CD4-positive, CD25-positive, alpha-beta regulatory T cell (primary cell): ENCODE measurements at places on chromosomes 4 and X.

DNA sequence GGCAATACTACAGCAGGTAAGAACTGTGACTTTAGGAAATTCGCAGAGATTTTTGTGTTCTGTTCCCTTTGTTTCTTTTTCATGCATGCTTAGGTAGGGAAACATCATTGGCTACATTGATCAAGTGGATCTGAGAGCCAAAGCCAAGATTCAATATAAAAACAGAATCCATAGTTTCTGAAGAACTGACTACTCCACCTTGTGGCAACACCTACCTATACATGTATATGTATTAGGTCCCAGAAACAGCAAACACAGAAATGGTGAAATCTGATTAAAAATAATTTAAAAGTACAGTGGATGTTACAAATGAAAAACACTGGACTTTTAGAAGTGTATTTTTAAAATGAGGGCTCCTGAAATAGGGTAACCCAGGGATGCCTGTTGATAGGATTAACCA, 322.6 kb upstream of the MAOA start:
- DNase-seq: no peak

DNA sequence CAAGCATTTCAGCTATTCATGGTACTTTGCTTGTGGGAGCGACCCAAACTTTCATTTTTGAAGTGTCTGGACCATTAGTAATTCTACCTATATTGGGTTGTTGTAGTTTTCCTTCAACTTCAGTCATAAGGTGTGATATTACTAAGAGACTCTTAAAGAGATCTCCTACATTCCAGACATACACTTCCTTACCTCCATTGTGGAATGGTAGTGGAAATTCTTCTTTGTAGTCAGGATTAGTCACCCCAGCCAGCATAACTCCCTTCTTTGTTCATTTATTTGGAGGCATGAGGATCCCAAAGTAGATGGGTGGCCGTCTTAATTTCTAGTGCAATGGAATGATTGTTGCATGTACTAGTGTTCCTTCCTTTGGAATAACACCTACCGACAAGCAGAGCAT, 991.4 kb downstream of the ARAP2 start:
- DNase-seq: no peak

- DNase-seq: no peak
Observed at GRCh38 chr4:153141238-153141637, 63.0 kb upstream of the TRIM2 start.

GRCh38 chr4:44494810-44495701, 46.4 kb upstream of the KCTD8 start:
- no peak for DNase-seq

DNA sequence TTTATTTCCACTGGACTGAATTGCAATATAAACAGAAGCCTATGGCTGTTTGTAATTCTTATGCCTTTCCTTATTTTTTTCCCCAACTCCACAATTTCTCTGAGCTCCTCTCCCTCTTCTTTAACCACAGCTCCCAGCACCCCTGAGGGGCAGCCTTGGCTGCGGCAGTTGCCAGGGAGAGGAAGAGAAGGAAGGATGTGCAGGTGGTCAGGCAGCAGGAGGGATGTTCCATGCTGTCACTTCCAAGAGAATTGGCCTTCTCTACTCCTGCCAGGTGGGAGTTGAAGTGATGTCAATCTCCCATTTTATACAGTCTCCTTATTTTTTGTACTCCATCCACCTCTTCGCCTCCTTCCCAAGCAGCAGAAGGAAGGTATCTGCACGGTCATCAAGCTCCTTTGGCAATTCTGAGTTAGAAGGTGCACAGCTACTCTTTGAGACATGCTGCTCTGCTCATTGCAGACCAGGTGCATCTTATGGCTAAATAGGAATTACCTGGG, 343.3 kb upstream of the RPS6KA3 start:
- no peak for DNase-seq

GRCh38 chr4:176563591-176563990, 229.1 kb downstream of the VEGFC start:
- no peak for DNase-seq

GRCh38 chrX:38599796-38600755, 38.7 kb downstream of the TSPAN7 start:
- DNase-seq: no peak

- no peak for DNase-seq
Observed at GRCh38 chr4:71008196-71008595, 14.7 kb downstream of the DCK start.

GRCh38 chr4:72323227-72323626, 245.8 kb downstream of the ADAMTS3 start:
- DNase-seq: no peak

GRCh38 chrX:134737061-134737460, 78.8 kb upstream of the PLAC1 start:
- no peak for DNase-seq

DNA sequence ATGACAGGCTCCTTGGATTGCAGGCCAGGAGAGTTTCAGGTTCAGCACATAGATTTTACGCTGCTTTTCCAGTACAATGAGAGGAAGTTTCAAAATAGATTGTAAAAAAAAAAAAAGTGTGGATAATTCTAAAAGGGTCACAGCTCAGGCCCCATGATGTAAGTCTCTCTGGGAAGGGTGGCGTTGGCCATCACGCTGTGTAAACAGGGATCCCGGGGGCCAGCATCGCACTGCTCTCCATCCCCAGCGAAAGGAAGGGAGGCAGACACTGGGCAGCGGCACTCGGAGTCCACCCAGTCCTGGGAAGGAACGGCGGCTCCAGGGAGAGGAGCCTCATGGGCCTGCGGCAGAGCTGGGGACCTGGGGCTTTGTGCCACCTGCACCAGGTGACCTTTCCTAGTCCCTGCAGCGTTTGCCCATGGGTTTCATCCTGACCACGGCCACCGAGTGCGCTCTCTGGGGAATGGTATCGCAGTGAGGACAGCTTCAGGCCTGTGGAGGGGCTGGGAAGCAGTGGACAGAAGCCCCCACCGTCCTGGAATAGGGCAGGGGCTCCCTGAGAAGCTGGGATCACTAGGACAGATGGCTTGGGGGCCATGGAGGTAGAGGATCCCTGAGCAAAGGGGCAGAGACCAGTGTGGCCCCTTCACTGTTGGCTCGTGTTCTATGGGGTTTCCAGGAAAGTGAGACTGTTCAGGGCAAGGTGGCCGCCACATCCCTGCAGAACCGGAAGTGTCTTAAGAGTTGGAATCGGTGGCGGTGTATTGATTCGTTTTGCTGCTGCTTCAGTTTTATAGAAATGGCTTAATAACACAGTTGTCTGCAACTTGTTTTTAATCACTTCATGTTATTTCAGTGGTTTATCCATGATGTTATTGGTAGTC, 38.9 kb downstream of the RGS12 start:
- no peak for DNase-seq

GRCh38 chrX:71543316-71543715, 10.4 kb downstream of the OGT start:
- DNase-seq: no peak

GRCh38 chr4:34619531-34620162, 1624.7 kb downstream of the ARAP2 start:
- DNase-seq: no peak

GRCh38 chr4:72467633-72468032, 101.4 kb downstream of the ADAMTS3 start:
- no peak for DNase-seq

DNA sequence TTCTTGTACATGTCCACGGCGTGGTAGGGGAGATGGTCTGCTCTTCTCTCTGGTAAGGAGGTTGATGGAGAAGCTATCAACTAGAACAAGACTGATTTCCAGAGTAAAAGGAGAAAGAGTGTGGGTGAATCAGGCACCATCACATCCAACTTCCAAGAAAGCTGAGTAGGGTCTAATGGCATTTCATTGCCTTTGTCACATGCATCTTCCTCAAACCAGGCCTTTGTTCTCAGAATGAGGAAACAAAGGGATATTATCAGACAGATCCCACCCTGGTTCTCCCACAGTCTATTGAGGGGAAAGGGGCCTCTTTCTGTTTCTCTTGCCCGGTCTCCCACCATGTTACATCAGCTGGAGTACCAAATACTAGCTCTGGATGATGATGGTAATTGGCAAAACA, 160.2 kb upstream of the RBPJ start:
- DNase-seq: no peak

DNA sequence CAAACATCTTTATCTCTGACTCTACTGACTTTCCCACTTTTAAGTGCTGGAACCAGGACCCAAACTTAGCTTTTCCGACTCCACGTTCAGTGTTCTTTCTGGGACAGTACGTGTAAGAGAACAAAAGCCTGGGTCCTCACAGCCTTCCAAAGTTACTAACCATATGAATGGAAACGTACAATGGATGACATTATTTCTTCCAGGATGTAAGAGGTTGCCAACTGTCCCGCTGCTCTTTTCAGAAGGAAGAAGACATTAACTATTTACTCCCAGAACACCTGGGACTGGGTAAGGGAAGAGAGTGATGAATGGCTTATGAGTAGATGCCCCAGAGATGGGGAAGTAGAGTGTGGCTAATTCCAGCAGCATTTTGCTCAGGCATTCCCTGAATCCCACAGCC, 114.7 kb downstream of the TRAPPC11 start:
- no peak for DNase-seq

DNA sequence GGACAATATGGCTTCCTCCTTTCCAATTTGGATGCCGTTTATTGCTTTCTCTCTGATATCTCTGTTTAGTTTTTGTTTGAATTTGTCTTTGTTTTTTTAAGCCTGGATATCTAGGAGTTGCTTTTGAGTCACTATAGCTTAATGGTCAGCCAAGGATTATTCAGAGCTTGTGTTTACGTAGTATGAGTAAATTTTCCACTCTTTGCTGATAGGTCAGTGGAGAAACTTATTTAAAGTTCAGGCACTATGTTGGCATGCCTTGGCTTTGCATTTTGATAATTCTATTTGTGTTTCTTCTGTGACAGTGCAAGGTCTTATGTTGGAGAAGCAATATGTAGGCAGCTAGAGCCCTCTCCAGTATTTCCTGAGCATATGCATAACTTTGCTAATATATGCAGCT, 315.2 kb downstream of the GRID2 start:
- no peak for DNase-seq

- DNase-seq: no peak
Observed at GRCh38 chr4:106676173-106676921, 307.8 kb upstream of the GIMD1 start.

GRCh38 chrX:100274916-100275315, 135.2 kb downstream of the PCDH19 start:
- DNase-seq: no peak

GRCh38 chr4:16858275-16858752, 40.1 kb downstream of the LDB2 start:
- DNase-seq: no peak

GRCh38 chr4:81453024-81453423, 18.7 kb downstream of the RASGEF1B start:
- DNase-seq: no peak

DNA sequence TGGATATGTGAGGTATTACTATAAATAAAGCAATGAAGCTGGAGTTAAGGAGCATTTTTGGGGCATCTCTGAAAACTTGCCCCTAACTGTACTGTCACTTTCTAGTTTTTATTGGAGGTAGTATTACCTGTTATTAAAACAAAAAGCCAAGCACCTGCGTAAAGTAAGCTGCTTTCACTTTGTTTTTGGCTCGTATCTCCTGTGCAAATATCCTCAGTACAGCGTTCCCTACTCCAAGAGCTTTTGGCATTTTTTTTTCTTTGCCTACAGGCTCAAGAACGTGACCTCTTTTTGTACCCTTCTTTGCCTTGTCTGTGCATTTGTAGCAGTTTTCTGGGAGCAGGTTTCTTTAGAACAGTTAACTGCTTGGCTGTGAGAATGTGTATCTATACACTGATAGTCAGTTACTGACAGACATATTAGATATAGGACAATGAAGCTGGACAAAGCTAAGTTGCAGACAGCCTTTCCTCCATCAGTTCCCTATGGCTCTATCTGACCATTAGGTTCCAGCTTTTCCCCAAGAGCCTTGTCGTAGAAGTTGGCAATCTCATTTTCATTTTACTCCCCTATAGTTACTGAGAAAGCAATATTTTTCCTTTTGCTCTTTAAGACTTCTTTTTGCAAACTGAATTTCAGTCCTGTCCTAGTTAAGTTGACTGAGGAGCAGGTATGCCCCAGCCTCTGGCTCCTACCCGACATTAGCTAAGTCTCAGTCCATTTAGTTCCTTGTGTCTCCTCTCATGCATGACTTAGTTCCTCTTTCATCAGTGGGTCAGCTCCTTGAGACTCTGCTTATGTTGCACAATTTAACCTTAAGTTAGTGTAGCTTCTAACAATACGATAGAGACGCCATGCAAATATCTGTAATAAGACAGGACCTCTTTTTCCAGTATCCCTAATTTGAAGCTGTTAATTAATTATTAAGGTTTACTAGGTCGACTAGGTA, 71.5 kb upstream of the HPRT1 start:
- no peak for DNase-seq

DNA sequence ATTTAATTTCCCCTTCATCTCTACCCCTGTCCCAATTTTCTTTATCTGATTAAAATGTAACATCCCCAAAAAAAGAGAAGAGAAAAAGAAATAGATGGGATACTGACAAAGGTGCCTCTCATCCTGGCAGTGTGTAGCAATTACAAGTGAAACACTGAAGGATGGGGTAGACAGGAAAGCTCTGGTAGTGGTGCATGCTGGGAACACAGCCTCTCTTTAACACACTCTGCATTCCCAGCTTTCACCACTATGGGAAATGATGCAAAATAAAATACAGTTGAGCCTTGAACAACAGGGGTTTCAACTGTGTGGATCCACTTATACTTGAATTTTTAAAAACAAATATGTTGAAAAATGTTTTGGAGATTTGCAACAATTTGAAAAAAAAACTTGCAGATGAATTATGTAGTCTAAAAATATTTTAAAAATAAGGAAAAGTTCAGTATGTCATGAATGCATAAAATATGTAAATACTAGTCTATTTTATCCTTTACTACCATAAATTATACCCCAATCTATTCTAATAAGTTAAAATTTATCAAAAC, 239.2 kb upstream of the DDX53 start:
- no peak for DNase-seq

DNA sequence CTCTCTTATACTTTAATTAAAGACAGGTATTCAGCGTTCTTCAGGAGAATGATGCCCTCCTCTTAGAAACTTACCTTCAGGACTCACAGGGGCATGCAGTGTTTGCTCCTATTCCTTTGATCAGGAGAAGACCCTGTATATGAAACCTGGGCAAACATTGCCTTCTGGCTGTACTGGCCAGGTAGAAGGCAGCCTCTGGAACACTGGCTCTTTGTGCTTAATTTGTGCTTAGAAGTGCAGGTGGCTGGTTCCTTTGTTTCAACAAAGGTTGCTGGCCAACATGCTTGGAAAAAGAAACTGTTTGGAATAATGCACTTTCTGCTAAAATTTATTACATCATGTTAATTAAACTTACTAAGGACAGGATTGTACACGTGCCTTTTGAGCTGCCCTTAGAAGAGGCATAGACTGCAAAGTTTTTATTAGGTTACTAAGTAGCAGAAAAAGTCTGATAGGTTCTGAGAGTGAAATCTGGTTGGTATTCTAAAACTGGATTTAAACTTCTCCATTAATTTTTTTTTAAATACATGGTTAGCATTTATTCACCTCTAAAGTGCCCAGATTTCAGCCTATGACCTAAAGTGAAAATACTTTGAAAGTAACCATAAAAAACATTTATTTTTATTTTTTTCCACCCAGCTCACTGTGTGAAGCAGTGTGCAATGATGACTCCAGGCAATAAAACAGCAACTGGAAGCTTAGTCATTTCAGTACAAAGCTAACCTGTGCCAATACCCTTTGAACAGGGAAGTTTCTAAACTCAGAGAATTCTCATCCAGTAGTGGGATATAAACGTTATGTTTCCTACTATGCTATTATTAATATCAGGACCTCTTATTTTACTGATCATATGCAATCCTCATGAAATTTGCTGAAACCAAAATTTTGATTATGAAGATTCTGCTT, 11.3 kb downstream of the RASSF6 start:
- DNase-seq: no peak
